Activated CD4-positive, alpha-beta T cell treated with anti-CD3 and anti-CD28 coated beads, Interleukin-2, amount 50 U/mL, for 16 hours (primary cell): ENCODE measurements at places on chromosomes 13 and 19.
A peak's percentile ranks its signal among the peaks of the same experiment; 100 is the strongest.

DNA sequence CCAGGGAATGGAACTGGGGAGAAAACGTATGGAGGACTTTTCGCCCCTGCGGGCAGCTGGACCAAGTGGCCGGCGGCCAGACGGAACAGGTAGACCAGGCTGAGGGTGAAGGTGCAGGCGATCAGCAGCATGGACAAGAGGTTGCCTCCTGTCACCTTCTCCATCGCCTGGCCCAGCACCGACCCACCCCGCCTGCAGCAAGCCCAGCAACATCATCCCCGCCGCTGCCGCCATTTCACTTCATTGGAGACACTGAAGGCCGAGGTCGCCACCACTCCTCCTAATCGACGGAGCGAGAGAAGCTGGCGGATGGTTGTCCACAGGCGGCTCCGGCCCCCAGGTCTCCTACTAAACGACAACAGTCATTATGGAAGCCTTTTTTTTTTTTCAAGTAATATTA lies 5.0 kb upstream of the SLC46A3 start:
- no peak for DNase-seq

- DNase-seq, result no peak
These were observed 13.9 kb downstream of the TSKS start for GRCh38 chr19:49749055-49749716.

GRCh38 chr19:38360351-38360750 lies 14.0 kb upstream of the PSMD8 start:
- DNase-seq, result no peak

DNA sequence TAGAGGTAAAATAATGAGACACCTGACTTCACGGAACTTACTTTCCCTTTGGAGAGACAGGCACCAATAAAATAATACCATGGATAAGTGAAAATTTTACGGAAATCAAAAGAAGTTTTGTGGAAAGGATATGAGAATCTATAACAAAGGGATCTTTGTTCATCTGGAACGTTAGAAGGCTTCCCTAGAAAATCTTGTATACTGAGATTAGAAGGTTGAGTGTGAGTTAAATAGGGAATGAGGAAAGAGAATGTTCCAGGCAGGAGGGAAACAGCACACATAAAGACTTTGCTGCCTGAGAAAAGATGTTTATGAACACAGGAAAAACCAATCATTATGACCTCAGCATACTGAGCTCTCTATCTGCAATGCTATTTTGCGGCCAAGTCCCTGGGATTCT lies 19.6 kb upstream of the RAP2A start:
- DNase-seq, result no peak

DNA sequence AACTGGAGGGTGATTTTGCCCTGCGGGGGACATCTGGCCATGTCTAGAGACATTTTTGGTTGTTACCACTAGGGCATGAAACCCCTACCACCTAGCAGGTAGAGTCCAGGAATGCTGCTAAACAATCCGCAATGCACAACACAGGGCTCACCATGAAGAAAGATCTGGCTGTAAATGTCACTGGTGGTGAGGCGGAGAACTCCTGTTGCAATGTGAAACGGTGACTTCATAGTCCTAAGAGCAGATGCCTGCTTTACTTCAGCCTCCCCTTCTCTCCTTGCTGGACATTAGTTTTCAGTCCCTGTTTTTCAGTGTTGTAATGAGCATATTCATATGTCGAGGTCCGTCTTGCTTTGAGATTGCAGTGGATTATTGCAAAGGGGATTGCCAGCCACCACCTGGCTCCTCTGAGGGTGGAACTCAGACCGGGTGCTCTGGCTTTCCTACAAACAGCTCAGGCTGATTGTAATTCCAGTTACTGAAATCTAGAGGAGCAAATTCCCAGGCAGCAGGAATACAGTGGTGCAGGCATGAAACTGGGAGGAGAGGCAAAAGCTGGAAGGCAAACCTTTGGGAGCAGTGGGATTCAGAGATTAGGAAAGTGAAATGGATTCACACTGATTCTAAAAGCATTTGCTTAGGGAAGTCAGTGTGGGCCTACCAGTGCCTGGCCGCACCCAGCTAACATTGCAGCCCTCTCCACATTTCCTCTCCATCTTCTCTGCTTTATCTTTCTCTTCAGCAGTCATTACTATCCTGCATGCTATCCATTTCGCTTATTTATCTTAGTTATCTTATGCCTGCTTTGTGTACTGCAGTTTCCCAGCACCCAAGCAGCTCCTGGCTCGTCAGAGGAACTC lies 76.1 kb upstream of the PCDH8 start:
- DNase-seq, result no peak

GRCh38 chr13:48994706-48995105 lies 19.0 kb downstream of the FNDC3A start:
- peak; percentile 27 for DNase-seq

GRCh38 chr19:3387645-3388589 lies 21.5 kb downstream of the NFIC start:
- DNase-seq, result no peak

DNA sequence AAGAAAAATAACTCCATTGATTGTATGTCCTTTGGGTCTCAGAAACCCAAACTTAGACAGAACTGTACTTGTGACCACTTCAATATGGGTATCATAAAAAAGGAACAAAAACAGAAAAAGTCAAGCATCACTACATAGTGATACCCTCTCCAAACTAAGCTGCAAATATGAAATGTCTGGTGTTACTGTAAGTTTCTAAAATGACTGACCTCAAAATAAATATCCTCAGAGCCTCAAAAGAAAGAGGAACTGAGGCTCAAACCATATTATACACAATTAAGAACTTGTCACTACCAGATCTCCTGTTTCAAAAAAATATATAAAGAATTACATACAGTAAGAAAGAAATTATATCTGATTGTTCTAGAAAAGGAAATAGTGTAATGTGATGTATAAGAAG lies 787.9 kb upstream of the KLHL1 start:
- no peak for DNase-seq

DNA sequence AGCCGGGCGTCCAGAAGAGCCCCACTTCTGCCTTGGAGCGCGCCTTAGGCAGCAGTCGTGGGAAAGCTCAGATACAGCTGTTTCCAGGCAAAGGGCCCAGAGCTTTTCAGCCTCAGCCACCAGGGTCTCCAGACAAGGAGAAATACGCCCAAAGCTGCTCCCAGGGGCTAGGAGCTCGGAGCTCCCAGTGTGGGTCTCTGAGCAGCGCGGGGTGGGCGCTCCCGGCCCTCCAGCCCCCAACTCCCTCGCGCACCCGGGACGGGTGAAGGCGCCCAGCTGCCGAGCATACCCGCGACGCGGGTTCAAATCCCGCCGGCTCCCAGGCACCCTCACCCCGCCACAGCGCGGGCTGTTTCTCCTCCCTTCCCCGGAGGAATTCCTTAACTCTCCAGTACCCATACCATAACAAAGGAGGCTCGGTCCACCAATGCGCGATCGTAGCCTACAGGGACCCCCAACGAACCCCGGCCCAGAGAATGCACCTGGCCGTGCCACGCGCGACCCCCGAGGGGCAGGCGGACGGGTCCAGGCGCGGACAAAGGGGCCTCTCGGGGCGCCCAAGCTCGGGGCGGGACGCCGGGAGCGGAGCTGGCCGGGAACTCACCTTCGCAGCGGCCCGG lies 507 bp downstream of the COL4A1 start:
- DNase-seq, result no peak

DNA sequence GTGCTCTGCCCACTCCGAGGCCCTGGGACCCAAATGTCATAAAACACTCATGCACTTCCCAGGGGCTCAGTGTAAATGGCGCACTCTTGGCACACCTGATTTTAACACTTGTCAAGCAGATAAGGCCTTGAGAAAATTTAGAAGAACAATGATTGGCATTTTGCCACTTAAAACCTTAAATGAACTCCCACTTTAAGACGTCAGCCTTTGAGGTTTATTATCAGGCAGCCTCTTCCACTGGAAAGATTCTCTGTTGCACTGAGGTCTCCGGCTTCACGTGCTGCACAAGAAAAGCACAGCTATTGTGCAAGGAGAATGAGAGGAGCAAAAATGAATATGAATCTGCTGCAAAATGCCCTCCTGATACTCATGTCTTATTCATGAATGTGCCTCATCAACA lies 38.5 kb upstream of the ATP11A start:
- DNase-seq, result no peak

DNA sequence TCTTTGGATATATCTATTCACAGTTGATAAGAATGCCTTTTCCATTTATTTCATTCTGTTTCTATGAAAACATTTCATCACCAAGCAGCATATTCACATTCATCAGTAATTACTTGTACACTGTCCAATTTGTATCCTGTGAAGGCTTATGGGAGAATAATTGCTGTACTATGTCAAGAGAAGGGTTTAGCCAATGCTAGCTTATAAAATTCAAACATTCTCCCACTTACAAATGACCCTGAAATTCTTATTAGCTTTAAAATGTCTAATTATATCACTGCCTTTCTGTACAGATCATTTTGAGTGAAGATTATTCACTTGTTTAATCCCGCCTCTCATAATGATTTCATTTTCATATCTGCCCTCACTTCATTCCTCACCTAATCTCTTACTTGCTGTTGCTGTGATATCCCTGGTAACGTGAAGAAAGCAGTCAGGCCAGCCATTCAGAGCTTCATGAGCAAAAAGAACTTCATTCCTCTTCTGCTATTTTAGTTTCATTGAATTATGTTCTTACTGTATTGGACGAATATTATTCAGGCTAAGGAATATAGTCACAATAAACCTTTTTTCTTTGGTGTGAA lies 778.7 kb downstream of the OLFM4 start:
- DNase-seq, result no peak

DNA sequence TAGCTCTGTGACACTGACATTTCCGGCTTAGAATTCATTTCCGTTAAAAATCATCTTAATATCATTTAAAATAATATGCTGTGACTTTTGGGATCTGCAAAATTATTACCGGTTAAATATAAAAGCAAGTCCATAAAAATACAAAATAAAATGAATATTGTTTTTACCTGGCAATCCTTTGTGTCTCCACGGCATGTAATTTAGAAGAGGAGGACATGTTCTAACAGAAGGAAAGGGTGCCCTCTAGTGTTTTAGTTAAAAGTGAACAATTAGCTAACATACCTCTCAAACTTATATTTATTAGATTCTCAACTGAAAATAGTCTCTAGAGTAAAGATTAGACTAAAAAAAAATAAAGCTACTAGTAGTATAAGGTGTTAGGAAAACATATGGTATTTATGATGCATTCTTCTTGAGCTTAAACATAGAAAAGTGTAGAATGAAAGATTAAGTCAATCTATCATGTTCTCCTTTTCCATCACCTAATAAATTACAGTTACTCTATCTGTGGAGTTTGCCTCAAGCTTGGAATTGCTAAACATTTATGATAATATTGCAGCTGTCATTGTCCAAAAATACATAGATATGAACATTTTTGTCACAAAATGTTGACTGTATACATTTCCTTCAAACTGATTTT lies 676.7 kb upstream of the SPRY2 start:
- peak; percentile 42 for DNase-seq

- DNase-seq, result peak; percentile 23
These were observed 178.4 kb downstream of the FGF9 start for GRCh38 chr13:21849323-21849722.

DNA sequence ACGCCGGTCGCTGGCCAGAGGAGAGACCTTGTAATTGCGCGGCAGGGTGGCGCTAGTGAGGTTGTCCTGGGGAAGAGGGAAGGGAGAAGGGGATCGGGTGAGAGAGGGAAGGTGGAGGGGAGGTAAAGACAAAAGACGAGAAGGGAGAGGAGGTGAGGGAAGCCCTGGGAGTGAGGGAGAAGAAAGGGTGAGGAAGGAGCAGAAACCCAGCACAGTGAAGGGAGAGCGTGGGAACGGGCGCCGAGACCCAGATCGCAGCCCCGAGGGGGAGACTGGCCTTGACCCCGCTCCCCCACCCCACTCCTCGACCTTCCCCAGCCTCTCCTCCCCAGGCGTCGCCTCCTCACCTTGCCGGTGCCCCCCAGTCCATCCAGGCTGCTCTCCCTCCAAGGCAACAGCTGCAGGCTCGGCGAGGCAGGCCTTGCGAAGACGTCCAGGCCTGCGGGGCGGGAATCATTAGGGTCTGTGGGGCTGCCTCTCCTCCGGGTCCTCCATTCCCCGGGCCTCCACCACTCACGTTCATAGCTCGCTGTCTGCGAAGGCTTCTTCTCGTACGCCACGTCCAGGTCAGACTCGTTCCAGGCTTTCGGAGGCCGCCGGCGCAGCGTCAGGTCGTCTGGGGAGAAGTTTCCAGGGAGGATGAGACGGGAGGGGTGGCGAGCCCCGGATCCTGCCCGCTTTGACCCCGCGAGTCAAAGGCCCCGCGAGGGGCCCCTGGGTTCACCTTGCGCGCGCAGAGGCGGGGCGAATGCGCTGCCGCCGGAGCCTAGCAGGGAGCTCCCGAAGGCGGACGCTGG lies 8.8 kb downstream of the PPP1R13L start:
- no peak for DNase-seq

DNA sequence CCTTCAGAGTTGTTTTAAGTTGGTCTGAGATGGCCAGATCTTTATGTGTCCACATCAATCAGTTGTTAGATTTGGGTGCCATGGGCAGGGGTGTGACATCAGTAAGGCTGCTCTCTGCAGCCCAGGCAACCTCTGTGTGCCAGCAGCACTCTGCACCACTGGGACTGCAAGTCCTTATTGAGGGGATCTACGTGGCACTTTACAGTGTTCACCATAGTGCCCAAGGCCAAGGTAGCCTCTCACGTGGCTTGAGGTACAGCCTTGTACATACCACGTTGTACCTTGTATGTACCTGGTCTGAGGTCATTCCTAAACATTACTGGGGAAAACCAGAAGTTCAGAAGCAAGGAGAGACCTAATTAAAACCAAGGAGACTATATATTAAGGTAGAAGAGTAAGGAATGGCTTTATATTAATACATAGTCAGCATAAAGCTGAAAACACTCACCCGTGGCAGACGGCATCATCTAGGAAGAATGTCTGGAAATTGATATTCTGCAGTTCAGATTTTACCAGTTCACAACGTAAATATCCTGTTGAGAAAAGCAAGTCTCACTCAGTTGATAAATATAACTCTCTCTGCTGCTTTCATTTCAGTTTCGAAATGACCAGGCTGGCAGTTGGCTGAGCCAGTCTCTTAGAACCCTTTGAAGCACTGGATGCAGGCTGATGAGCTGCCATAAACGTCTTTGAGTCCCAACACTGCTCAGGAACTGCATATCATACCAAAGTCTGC lies 128.8 kb downstream of the ZDHHC20 start:
- DNase-seq, result peak; percentile 84

DNA sequence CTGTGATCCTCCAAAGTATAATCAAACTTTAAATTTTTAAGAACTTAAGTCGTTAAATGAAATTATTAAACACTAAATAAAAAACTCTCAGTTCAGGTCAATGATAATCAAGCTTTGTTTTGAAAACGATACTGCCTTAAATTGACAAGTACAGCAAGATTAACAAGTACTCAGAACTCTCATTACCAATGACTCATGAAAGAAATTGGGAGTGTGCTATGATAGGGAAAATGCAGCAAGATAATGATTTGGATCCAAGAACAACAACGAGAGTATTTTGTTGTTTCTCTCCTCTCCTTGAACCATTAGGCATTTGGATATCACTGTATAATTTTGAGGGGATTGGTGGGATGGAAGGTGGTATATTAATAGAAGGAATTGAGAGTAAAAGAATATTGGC lies 10.2 kb downstream of the N4BP2L2 start:
- DNase-seq, result no peak

GRCh38 chr13:79671420-79671819 lies 190.5 kb downstream of the NDFIP2 start:
- no peak for DNase-seq
